Activated B cell treated with CpG ODN at 0.5 μM for 24 hours (primary cell): ENCODE measurements at places on chromosomes 2 and 18. TPM values are rescaled to one million over a fixed set of nuclear protein-coding genes. Genes with fewer than 3 reads are reported as not detected.

The NGEF gene
- total RNA-seq = not detected in 2 replicates

The POTEI gene
- total RNA-seq = not detected in 2 replicates

The MALT1 gene
- total RNA-seq = 61.6 and 75.6 TPM in 2 replicates

The STAMBP gene
- total RNA-seq = 32.2 and 35.4 TPM in 2 replicates
